ENCODE measurements at places on chromosomes 2 and 18.

GRCh38 chr2:117952701-117953100 is 61.2 kb downstream of the CCDC93 start:
- no peak overlapping the region for H3K4me3 ChIP-seq
- no peaks in the 10 kb centered on the region for H3K27me3 ChIP-seq
- peaks cover 37% of the 10 kb centered on the region for H3K36me3 ChIP-seq
- no peak for DNase-seq
- peak overlapping the region; percentile 45 for H3K27ac ChIP-seq

GRCh38 chr2:99821572-99821971 is 320.8 kb downstream of the AFF3 start:
- no peak overlapping the region for H3K27ac ChIP-seq
- peaks cover 35% of the 10 kb centered on the region for H3K36me3 ChIP-seq
- no peak for DNase-seq
- H3K4me3 ChIP-seq, result no peak overlapping the region
- peaks cover 3% of the 10 kb centered on the region for H3K4me1 ChIP-seq
- no peaks in the 10 kb centered on the region for H3K27me3 ChIP-seq

- H3K27me3 ChIP-seq, result no peaks in the 10 kb centered on the region
- H3K4me3 ChIP-seq, result no peak overlapping the region
- DNase-seq, result no peak
- H3K36me3 ChIP-seq, result no peaks in the 10 kb centered on the region
- H3K27ac ChIP-seq, result peak overlapping the region; percentile 64
- H3K4me1 ChIP-seq, result peaks cover 18% of the 10 kb centered on the region
These were observed 121.6 kb downstream of the ACOXL start for GRCh38 chr2:110853948-110854347.

DNA sequence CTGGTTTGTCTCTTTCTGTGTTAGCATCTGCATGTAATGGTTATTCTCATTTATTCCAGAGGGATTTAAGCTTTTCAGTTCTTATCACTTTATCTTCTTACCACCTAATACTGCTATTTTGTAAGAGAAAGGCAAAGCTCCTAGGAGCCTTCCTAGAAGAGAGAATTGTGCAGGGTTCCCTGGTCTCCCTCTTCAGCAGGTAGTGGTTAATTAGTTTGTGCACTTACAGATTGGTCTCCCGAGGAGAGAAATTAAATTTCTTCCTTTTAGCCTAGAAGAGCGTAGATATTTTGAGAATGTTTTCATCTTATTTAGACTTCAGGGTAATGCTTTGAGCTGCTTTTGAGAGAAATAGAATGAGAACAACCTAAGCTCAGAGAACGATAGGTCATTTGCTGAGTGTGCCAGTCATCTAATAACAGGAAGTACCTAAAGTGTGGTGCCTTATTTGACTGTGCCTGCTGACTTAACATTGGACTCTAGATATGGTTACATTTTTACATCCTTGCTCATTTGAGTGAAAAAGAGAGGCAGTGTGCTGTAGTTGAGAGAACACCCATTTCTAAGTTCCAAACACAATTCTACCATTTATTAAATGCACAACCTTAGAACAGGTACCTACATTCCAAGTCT is 651.4 kb downstream of the STK39 start:
- H3K27ac ChIP-seq, result no peak overlapping the region
- no peaks in the 10 kb centered on the region for H3K36me3 ChIP-seq
- no peak for DNase-seq
- H3K27me3 ChIP-seq, result no peaks in the 10 kb centered on the region
- no peak overlapping the region for H3K4me3 ChIP-seq
- H3K4me1 ChIP-seq, result peaks cover 4% of the 10 kb centered on the region

DNA sequence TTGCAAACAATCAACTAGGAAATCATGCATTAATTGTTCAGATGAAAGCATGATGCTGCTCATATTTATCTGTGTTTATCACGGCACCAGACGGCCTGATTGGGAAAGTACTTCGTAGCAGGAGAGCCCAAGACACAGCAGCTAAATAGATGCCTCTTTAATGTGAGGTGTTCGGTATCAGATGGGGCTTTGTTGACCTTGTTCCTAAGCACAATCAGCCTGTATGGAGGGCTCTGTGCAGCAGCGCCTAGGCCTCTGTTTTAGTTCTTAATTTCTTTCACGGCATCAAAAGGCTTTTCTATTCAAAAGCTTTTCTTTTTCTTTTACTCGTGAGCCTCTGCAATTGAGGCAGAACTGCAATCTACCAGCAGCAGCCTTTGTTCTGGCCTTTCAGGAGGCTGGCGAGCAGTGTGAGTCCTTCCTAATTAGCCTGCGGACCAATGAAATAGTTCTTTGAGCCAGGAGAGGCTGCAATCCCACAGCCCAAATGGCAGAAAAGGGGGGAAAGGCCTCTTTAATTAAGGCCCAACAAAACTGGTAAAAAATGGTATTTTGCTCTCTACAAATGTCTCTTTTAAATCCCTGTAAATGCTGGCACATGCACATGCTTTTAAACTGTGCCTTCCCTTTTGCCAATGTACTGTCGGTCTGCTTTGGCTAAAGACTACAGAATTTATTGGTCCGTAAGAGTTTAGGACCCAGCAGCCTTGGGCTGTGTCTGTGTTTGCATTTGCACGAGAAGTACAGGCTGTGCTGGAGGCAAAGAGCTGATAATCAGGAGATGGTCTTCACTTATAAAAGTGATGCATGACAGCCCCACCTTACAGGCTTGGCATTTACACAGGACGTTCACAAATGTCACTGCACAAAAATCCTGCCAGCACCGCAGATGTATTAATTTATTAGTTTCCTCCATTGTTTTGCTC is 159.6 kb downstream of the RND3 start:
- H3K4me1 ChIP-seq, result no peaks in the 10 kb centered on the region
- H3K27ac ChIP-seq, result no peak overlapping the region
- H3K36me3 ChIP-seq, result no peaks in the 10 kb centered on the region
- DNase-seq, result no peak
- no peaks in the 10 kb centered on the region for H3K27me3 ChIP-seq

GRCh38 chr2:234979204-234980167 is 27.7 kb downstream of the SH3BP4 start:
- H3K4me3 ChIP-seq, result no peak overlapping the region
- H3K27ac ChIP-seq, result no peak overlapping the region
- peaks cover 6% of the 10 kb centered on the region for H3K27me3 ChIP-seq
- no peak for DNase-seq
- peaks cover 4% of the 10 kb centered on the region for H3K36me3 ChIP-seq

DNA sequence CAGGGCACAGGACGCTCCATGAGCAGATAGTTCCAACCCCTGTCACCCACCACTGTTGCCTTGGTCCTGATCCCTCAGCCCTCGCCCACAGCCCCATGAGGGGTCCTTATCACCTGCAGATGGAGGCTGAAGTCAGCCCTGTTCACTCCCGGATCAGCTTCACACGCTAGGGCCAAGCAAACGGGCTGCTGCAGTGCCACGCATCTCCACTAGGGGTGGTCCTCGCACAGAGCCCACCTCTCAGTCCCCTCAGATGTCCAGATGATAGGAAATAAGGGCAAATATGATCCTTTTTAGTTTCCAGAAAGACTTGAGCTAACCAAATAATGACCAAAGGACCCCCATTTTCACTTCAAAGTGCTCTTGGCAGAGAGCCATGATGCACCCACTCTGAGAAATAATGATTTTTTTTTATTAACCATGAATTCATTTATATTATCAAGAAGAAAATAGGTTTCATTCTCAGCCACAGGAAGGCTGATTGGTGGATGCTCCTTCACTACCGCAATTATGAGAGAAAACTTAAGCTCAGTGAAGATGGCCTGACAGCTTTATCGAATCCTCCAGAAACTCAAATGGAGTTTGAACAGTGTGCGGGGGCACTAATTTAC is 71.9 kb upstream of the KLHL29 start:
- no peak for DNase-seq
- no peaks in the 10 kb centered on the region for H3K4me1 ChIP-seq
- H3K27me3 ChIP-seq, result peaks cover 5% of the 10 kb centered on the region
- no peak overlapping the region for H3K27ac ChIP-seq

DNA sequence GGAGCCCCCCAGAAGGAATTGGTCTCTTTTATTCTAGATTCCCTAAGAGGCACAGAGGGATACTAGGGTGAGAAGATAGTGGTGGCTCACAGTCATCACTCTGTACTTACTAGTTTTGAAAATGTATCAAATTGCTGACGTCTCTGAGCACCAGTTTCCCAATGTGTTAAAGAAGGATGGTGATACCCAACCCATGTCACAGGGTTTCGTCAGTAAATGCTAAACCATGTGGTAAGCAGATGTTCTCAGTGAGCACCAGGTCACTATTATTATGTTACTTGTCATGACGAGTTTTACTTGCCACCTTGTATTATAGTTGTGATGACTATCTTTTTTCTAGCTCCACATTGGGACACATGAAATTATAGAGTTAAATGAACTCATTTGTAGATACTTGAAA is 54.7 kb downstream of the NEDD4L start:
- H3K27me3 ChIP-seq, result no peaks in the 10 kb centered on the region
- H3K4me1 ChIP-seq, result peaks cover 26% of the 10 kb centered on the region
- H3K36me3 ChIP-seq, result peaks cover 5% of the 10 kb centered on the region
- DNase-seq, result no peak
- no peak overlapping the region for H3K4me3 ChIP-seq

GRCh38 chr2:41947701-41948396 is 100.0 kb upstream of the PKDCC start:
- H3K27ac ChIP-seq, result no peak overlapping the region
- no peaks in the 10 kb centered on the region for H3K36me3 ChIP-seq
- no peak for DNase-seq
- H3K4me3 ChIP-seq, result no peak overlapping the region
- peaks cover 11% of the 10 kb centered on the region for H3K27me3 ChIP-seq

- H3K4me3 ChIP-seq, result no peak overlapping the region
- H3K36me3 ChIP-seq, result no peaks in the 10 kb centered on the region
- no peaks in the 10 kb centered on the region for H3K4me1 ChIP-seq
These were observed 152.3 kb downstream of the CCDC178 start for GRCh38 chr18:33288082-33288716.

GRCh38 chr2:102915128-102915527 is 153.3 kb downstream of the TMEM182 start:
- H3K27ac ChIP-seq, result no peak overlapping the region
- H3K36me3 ChIP-seq, result no peaks in the 10 kb centered on the region
- H3K4me3 ChIP-seq, result no peak overlapping the region

GRCh38 chr2:51511002-51511401 is 479.1 kb upstream of the NRXN1 start:
- no peaks in the 10 kb centered on the region for H3K27me3 ChIP-seq
- no peak for DNase-seq

GRCh38 chr2:118939994-118940393 is 2.0 kb upstream of the MARCO start:
- no peaks in the 10 kb centered on the region for H3K36me3 ChIP-seq
- peaks cover 8% of the 10 kb centered on the region for H3K27me3 ChIP-seq
- DNase-seq, result no peak
- no peaks in the 10 kb centered on the region for H3K4me1 ChIP-seq
- H3K27ac ChIP-seq, result no peak overlapping the region
- H3K4me3 ChIP-seq, result no peak overlapping the region

GRCh38 chr2:157874997-157875640 is 1.0 kb downstream of the ACVR1 start:
- H3K27ac ChIP-seq, result peak overlapping the region; percentile 82
- peaks cover 26% of the 10 kb centered on the region for H3K4me1 ChIP-seq
- H3K4me3 ChIP-seq, result peak overlapping the region; percentile 95
- DNase-seq, result no peak

- H3K4me1 ChIP-seq, result no peaks in the 10 kb centered on the region
- DNase-seq, result no peak
- no peak overlapping the region for H3K4me3 ChIP-seq
These were observed 1081.4 kb upstream of the NRXN1 start for GRCh38 chr2:52113338-52113737.

DNA sequence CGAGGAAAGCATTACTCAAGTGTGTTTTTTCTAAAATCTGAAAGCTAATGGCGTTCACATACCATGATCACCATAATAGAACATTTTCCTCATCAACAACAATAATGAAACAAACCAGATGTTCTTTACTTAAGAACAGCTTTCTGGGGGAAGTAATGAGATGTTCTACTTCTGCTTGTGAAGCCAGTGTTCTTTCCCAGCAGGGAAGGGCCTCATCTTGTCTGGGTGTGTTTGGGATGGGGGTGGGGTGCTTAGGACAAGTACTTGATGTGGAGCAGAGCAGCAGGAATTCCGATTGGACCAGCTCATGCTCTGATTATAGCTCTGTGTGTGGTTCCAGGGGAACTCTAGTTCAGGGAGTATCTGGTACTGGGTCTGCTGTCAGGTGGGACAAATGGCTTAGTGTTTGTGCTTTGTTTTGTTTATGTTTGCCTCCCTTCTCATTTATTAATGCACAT is 163.0 kb upstream of the NOSTRIN start:
- no peak overlapping the region for H3K4me3 ChIP-seq
- H3K36me3 ChIP-seq, result no peaks in the 10 kb centered on the region
- DNase-seq, result no peak
- H3K27ac ChIP-seq, result no peak overlapping the region
- peaks cover 3% of the 10 kb centered on the region for H3K4me1 ChIP-seq
- H3K27me3 ChIP-seq, result peaks cover 4% of the 10 kb centered on the region

DNA sequence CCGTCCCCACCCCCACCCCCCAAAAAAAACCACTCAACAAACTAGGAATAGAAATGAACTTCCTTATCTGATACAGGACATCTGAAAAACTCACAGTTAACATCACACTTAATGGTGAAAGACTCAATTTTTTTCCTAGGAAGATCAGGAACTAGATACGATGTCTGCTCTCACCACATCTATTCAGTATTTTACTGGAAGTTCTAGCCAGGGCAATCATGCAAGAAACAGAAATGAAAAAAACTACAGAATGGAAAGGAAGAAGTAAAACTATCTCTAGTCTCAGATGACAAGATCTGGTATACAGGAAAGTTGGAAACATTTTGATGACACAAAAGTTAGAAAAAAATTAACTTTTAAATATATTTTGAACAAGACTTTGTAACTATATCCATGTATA is 114.4 kb upstream of the FZD5 start:
- no peaks in the 10 kb centered on the region for H3K27me3 ChIP-seq
- DNase-seq, result no peak
- H3K27ac ChIP-seq, result no peak overlapping the region
- peaks cover 3% of the 10 kb centered on the region for H3K36me3 ChIP-seq

- H3K27ac ChIP-seq, result no peak overlapping the region
- H3K27me3 ChIP-seq, result no peaks in the 10 kb centered on the region
- no peak for DNase-seq
- H3K4me3 ChIP-seq, result no peak overlapping the region
- no peaks in the 10 kb centered on the region for H3K4me1 ChIP-seq
These were observed 140.0 kb upstream of the SERTAD2 start for GRCh38 chr2:64793701-64794100.

GRCh38 chr2:12126318-12126717 is 379.9 kb downstream of the LPIN1 start:
- no peak overlapping the region for H3K4me3 ChIP-seq
- H3K36me3 ChIP-seq, result no peaks in the 10 kb centered on the region
- peak overlapping the region; percentile 48 for H3K27ac ChIP-seq
- H3K27me3 ChIP-seq, result no peaks in the 10 kb centered on the region
- DNase-seq, result no peak
- H3K4me1 ChIP-seq, result peaks cover 16% of the 10 kb centered on the region

Measured in memory B cell (primary cell).